Renal cortical epithelial cell (primary cell): ENCODE measurements at places on chromosomes 1 and 21.

- DNase-seq, result no peak
Observed at GRCh38 chr1:9246841-9247785, 12.5 kb downstream of the H6PD start.

DNA sequence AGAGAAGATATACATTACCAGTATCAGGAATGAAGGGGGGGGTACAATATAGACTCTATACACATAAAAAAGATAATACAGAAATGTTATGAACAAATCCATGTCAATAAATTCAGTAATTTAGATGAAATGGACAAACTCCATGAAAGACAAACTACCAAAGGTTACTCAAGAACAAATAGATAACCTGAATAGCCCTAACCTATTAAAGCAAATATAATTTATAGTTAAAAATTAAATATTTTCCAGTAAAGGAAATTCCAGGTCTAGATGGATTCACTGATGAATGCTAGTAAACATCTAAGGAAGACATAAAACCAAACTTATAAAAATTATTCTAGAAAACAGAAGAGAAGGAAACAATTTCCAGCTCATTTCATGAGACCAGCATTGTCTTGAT lies 13.2 kb downstream of the BLZF1 start:
- DNase-seq, result no peak

GRCh38 chr1:116507631-116508030 lies 63.2 kb downstream of the CD58 start:
- no peak for DNase-seq

GRCh38 chr1:35660581-35661473 lies 19.5 kb upstream of the PSMB2 start:
- peak; percentile 40 for DNase-seq

- DNase-seq, result peak; percentile 52
Observed at GRCh38 chr1:231803353-231803752, 176.8 kb downstream of the DISC1 start.

GRCh38 chr1:155884031-155884960 lies 24.9 kb downstream of the SYT11 start:
- no peak for DNase-seq

DNA sequence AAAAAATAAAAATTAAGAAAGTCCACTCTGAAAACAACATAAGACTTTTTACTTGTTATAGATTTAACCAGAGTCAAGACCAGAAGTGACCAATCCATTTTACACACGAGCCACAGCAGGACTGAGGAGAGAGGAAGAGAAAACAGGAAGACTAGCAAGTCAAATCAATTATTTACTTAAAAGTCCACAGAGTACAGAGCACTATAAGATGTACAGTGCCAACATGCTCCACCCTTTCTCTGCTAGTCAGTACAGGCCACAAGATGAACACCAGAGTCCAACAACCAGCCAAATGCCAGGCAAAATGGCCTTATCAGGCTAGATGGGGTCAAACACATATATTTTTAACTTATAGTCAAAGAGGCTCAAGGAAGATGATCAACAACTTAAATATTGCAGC lies 19.5 kb downstream of the LUZP1 start:
- DNase-seq, result peak; percentile 78

- DNase-seq, result no peak
Observed at GRCh38 chr21:46180079-46180722, 4.1 kb downstream of the SPATC1L start.

GRCh38 chr1:211732293-211732980 lies 57.0 kb upstream of the NEK2 start:
- no peak for DNase-seq

DNA sequence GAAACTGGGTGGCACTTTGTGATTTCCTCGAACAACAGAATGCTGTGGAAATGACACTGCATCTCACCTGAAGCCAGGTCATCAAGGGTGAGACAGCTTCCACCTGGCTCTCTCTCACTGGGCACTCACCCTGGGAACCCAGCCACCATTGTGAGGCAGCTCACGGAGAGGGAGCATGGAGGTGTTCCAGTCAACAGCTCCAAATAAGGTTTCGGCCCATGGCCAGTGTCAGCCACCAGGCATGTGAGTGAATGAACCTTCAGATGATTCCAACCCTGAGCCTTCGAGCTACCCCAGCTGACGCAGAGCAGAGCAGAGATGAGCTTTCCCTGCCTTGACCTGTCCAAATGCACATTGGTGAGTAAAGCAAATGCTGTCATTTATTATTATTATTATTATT lies 58.1 kb downstream of the SYDE2 start:
- DNase-seq, result no peak

DNA sequence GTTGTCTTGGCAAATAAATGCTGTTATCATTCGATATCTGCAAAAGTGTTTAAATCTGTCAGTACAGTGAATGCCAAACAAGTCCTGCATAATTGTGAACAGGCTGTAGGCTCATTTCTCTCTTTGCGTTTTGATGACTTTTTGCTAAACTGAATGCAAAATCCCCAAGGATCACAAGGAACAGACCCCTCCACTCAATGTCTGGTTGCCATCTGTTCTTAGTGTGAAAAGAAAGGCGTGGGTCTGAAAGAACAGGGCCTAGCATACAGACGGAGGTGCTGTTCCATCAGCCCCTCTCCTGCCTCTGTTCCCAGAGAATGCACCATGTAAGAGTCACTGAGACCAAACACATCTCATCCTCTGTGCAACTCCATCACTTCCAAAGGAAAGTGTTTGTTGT lies 40.4 kb downstream of the EIF2B3 start:
- DNase-seq, result no peak

- no peak for DNase-seq
Observed at GRCh38 chr1:241654019-241654418, 1.9 kb downstream of the WDR64 start.

DNA sequence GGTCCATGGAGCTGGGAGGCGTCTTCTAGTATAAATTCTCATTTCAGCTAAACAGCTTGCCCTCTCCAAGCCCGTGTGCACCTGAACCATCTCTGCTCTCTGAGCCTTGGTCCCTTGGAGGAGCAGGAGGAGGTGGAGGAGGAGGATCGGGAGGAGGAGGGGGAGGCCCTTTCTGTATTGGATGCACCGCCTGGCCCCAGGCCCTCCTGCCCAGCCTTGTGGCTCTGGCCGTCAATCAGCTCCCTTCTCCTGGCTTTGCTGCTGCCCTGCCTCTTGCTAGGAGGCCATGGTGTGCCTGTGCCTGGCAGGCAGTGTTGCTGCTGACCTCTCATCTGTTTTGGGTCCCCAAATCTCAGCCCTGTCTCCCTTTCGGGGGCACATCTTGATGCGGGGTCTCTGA lies 9.0 kb downstream of the COL18A1 start:
- no peak for DNase-seq

DNA sequence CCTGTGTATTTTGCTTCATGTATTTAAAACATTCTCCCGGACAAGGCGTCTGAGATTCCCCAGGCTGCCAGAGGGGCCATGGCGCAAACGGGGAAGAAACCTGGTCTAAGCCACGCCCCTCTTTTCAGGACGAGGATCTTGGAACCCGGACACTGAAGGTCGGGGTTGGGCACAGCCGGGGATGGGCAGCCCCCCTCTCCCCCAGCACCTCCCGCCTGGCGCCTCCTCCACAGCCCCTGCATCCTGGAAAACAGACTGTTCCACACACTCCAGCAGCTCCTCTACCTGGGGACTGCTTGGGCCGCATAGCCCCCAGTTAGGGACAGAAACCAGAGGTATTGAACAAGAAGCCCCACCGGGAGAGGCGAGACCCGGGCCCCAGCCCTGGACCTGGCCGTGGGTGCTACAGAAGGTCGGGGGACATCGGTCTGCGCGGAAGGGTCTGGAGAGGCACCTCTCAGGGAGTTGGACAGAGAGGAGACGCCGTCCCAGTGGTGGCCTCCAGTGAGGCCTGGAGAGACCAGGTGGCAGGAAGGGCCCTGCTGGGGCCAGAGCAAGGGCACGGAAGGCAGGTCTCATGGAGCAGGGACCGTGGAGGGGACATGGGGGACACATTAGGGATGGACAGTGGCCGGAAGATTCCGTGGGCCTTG lies 5.4 kb downstream of the TP73 start:
- no peak for DNase-seq

GRCh38 chr1:32536764-32537163 lies 2.5 kb upstream of the ZBTB8A start:
- no peak for DNase-seq

DNA sequence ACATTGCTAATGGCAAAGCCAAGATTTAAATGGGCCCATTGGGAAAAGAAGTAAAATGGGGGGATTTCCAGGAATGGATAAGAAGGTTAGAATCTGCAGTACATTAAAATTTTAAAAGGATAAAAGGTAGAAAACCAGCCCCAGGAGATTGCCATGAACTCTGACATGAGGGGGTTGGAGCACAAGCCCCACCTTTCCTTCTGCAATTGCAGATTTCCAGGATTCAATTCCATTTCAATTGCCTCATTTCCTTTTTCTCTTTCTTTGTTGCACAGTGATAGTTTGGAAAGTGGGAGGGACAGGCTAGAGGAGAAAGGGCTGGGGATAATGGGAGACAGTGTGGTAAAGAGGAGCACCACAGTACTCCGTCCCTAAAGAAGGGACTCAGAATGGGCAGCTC lies 238.5 kb upstream of the RAB4A start:
- DNase-seq, result no peak

- peak; percentile 53 for DNase-seq
Observed at GRCh38 chr1:59446257-59446901, 149.5 kb downstream of the FGGY start.

GRCh38 chr21:28193189-28193588 lies 799.5 kb downstream of the LTN1 start:
- DNase-seq, result no peak

- peak; percentile 93 for DNase-seq
Observed at GRCh38 chr1:21783679-21784603, 992 bp upstream of the USP48 start.

GRCh38 chr1:171983584-171983983 lies 142.3 kb downstream of the DNM3 start:
- peak; percentile 51 for DNase-seq

GRCh38 chr21:34198231-34199120 lies 125.1 kb downstream of the MRPS6 start:
- no peak for DNase-seq

- DNase-seq, result no peak
Observed at GRCh38 chr1:111249960-111250359, 22.4 kb downstream of the CHI3L2 start.

DNA sequence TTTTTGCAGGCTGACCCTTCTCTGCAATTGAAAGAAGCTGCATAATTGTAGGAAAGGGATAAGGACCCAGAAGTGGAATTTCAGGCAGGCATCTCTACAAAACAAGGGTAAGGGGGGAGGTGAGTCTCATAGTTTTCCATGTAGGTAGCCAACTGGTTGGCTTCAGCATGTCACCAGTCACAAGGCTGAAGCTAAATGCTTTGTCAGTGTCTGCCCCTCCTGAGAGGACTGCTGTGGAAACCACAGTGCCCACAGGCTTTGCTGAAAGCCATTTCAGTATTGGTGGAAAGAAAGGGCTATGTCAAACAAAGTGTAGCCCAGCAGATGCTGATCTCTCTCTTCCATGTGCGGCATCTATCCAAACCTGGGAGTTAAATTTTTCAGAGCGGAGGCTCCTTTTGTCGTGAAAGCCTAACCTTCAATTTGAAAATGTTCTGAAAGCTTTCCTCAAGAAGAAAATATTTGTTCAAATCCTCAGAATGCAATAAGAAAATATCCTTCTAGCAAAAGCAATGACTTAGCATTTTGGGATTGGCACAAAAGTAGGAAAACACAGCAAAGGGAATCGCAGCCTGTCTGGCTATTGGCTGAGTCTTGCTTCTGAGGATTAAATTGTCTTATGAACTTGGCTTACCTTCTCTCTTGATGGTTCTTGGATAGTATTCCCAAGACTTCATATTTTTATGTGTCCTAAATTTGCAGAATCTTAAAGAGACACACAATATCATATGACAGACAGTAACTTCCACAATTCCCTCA lies 591.7 kb downstream of the PLPP3 start:
- DNase-seq, result no peak

- no peak for DNase-seq
Observed at GRCh38 chr1:209219791-209220524, 363.6 kb upstream of the CAMK1G start.

GRCh38 chr1:40244138-40244744 lies 3.5 kb upstream of the TMCO2 start:
- no peak for DNase-seq
